ENCODE measurements at places on chromosomes 3 and 15.

GRCh38 chr3:34229876-34230275, 431.4 kb downstream of the PDCD6IP start:
- no peak for DNase-seq

- DNase-seq = no peak
These were observed 78.6 kb downstream of the PLD1 start for GRCh38 chr3:171731691-171732090.

DNA sequence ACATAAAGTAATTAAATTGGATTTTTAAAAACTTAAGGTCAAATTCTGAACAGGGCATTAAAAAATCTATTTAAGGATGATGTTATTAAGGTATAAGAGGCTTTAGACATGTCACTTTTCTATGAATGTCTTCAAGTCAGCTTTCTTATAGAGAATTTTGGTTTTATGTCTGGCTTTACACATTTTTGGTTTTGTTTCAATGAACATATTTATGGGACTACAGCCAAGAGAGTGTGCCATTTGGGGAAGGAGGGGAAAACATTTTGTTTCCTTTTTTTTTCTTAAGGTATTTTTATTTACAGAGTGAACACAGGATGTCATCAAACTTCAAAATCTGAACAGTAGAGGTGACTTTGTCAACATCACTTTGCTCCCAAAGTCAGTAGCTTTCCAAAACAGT, 222.8 kb downstream of the DPH6 start:
- DNase-seq = no peak

DNA sequence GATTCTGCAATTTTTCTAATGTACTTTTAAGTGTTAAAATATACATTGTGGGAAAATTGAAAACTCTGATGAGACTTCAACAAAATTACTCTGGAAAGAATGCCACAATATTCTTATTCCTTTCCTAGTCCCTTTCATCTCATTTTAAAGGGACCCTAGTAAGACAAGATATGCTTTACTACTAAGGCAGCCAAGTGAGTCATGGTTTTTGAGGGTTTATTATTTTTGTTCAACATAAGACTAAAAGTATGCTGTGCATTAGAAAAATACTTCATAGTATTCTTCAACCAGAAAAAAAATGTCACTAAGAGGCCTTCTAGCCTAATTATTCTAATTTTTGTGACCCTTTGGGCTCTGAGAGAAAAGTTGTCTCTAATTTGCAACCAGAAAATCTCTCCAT, 7.4 kb downstream of the IL12A start:
- DNase-seq = no peak

DNA sequence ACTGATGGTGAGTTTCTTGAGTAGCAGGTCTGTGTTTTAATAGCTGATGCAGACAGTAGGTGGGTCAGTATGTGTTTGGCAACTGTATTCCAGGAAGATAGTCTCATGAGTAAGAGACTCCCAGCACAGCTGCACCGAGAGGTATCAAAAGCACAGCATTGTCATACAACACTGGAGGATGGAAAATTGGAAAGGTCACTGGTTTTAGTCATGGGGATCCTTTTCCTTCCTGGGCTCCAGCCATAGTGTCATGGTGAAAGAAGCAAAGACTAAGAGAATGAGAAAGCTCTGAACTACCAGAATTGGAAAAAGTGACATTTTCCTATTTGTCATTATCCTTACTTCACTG, 61.5 kb downstream of the P3H2 start:
- DNase-seq = no peak

DNA sequence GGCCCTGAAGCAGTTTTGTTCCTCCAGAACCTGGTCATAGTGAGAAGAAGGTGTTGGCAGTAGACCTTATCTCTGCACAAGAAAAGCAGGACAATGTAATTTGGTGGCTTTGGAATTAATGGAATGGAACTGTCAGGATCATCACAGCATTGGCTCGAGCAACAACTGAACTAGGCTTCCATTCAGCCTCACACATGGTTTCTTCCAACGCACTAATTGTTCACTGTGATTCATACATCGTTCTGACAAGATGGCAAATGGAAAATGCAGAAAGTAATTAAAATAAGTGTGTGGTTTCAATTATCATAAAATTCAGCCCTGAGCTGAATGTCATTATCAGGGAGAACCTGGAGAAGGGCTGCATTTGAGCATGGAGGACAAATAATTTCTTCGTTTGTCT, 80.6 kb downstream of the MFSD1 start:
- DNase-seq = no peak

DNA sequence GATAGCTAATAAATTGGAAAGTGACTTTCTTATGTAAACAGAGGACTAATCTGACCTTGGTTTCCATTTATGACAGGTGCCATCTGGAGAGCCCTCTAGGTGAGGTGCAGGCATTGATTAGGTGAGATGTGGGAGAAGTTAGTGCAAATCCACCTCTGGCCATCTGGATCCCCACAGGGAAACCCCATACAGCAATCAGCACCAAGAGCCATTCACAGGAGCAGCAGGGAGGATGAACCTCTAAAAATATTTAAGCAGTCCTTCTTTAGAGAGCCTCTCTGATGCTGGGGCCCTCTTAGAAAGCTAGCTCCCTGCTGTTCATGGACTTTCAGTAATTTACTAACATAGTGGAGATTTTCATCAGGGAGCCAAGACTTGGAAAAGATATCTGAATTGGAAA, 69.3 kb downstream of the CLSTN2 start:
- no peak for DNase-seq

All from stimulated activated CD8-positive, alpha-beta memory T cell treated with anti-CD3 and anti-CD28 coated beads, Interleukin-15, amount 100 ng/mL, for 48 hours (primary cell).